ENCODE measurements at places on chromosomes 5 and 9.

DNA sequence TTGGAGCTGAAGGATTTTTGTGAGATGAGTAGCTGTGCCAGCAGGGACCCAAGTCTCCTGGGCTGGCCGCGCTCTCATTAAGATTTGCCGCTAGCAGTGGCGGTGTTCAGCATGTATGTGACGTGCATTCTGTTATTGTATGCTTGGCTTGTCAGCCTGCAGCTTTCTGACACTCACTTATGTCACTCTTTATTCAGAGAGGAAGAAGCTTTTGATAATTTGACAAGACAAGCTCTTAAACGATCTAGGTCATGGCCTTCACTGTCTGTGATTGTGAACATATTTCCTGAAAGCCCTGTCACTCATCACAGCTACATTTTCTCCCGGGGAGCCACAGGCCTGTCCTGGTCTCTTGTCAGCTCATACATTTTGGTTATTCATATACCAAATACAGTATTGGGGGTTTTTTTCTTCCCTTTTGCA, 98.2 kb upstream of the GRHPR start:
- peak; percentile 58 for DNase-seq

GRCh38 chr9:79809316-79809876, 237.6 kb downstream of the TLE4 start:
- DNase-seq = no peak

- DNase-seq = peak; percentile 25
Observed at GRCh38 chr5:125484742-125485641, 738.6 kb upstream of the ZNF608 start.

DNA sequence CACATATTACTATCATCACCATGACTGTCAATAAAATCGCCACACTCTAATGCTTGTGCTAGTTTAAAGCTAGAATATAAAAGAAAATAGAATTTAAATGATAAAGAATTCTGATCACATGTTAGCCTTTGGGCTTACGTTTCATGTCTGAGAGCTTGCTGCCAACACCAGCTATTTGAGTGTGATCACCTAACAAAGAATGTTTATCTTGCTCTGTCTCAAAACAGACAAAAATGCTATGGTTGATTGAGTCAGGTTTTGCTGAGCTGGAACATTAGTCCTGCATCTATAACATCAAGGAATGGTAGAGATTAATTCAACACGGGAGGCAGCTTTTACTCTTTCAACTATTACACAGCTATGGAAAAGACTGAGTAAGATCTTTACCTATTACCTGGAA, 50.7 kb downstream of the MSX2 start:
- DNase-seq = no peak

DNA sequence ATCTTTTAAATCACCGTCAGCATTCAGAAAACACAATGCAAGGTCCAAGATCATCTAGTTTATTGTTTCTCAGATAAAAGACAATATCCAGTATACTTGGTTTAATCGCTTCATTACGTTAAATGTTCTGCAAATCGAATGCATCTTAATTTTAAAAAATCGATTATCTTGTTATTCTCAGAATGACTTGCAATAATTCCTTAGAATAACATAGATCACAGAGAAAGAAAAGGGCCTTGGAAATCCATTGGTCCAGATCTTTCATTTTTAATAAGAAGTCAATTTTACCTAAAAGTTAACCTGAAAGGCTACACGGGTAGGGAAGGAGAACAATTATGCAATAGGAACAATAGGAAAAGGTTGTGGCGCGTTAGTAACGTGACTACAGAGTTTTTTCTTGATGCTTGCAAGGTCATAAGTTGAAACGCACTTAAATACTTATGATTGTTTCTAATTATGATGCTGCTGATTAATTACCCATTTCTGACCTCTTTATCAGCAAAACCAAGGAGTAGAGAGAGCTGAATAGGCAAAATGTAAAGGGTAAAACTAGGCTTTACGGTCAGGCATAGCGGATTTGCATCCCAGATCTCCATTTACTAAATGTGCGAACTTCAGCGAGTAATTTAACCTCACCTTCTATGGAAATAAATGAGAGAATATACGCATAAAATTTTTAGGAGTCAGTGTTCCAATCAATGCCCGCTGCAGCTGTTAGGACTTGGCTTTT, 769 bp upstream of the LYRM7 start:
- peak; percentile 27 for DNase-seq

GRCh38 chr9:88831713-88832407, 159.4 kb upstream of the S1PR3 start:
- DNase-seq = peak; percentile 19

- DNase-seq = no peak
Observed at GRCh38 chr9:137273611-137274320, 3.8 kb upstream of the TOR4A start.

- no peak for DNase-seq
Observed at GRCh38 chr5:41980870-41981269, 55.8 kb downstream of the FBXO4 start.

- peak; percentile 73 for DNase-seq
Observed at GRCh38 chr9:122297512-122297911, 32.8 kb downstream of the MRRF start.

Data from NB4 (cell line).